HS-27A (cell line): ENCODE measurements at places on chromosomes 2 and 18.

- no peak for DNase-seq
Observed at GRCh38 chr18:31684279-31685096, at the start of gene B4GALT6. TSS of gene B4GALT6 (minus strand) at chr18:31684581. CDS start at chr18:31684426, 155 bp downstream.

GRCh38 chr2:209907746-209908145 lies 94.7 kb upstream of the RPE start:
- DNase-seq: no peak

GRCh38 chr2:112725545-112726457 lies 5.0 kb downstream of the NT5DC4 start:
- DNase-seq: no peak

GRCh38 chr2:74081030-74081762 lies 66.5 kb downstream of the BOLA3 start:
- no peak for DNase-seq

DNA sequence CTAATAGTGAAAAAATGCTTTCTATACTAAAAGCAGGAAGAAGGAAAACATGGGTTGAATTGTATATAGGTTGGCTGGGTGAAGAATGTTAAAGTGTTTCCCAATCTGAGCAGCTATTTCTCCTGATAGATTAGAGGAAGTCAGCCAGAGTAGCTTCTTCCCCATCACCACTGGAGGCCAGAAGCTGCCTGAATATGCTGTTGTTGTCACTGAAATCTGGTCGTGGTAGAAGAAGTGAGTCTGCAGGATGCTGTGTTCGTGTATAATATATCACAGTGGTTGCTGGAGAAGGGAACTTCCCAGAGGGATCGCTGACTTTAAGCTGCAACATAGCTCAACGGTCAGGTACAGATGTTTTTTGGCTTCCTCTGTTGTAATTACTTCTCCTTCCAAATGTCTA lies 247.5 kb upstream of the LRATD1 start:
- no peak for DNase-seq

GRCh38 chr2:144950899-144951560 lies 431.1 kb upstream of the ZEB2 start:
- DNase-seq: peak; percentile 51

- no peak for DNase-seq
Observed at GRCh38 chr2:186064507-186064906, 325.9 kb downstream of the FSIP2 start.

- no peak for DNase-seq
Observed at GRCh38 chr2:157868993-157869392, 7.1 kb downstream of the ACVR1 start.

DNA sequence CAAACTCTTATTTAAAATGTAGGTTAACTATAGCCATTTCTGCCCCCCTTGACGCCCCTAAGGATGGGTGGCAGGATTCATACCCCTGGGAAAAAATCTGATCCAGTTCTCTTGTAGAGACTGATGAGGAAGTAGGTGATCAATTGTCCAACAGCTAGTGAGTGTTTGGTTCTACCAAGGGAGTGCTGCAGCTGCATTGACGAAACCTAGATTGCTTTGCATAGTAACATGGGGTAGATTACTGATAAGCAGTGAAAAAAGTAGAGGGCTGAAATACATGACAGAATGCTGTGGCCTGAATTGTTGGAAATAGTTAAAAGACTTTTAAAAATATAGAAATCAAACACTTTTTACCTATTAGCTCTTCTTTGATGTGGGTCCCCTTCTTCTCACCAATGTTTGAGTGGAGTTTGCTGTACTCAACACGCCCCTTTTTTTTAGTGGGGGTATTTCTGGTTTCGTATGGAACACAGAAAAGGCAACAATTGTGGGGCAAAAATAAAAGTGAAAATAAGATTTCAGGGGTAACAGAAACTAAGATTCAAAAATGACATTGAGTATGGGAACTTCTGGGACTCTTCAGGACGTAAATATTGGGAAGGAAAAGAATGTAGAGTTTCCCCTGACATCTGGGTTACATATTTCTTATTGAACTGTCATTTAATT lies 66.2 kb downstream of the MAIP1 start:
- no peak for DNase-seq

DNA sequence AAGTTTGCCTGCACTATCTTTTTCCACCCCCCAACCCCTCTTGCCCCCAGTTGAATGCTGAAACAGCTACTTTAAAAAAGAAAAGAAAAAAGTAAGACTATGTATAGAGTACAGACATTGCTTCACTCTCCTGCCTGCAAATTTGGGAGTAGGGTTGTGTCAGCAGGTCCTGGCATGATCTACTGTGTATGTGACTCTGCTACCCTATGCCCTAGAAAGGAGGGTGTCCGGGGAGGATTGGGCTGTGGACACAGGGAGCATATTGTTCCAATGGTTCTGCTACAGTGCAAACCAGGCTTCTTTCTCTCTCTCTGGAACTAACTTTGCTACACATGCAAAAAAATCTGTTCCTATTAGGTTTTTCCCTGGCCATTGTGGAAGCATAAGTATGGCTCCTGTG lies 9.9 kb upstream of the ZEB2 start:
- no peak for DNase-seq

DNA sequence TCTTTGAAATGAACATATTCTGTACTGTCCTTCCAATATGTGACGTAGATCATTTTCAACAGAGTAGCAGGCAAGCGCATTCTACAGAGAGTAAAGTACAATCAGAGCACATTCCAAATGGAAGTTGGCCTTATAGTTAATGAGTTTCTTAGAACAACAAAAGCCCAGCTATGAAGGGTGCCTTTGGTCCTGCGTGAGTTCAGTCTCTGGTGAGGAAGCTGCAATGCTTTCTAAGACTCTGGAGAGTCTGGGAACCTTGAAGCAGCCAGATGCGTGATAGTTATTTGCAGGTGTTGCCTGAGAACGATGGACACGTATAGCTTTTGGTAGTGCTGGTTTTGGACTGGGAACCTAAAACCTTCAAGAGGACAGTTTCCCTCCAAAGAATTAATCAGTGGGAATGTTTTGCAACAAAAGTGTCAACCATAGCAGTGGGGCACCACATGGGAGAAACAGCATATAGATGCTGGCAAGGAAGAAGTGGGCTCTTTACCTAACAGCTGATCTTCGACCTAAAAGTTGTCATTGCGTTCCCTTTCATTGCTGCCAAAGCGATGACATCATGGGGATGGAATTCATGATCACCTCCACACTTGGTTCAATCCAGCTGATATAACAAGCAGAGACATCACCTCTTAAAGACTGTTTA lies 9.3 kb upstream of the SNORC start:
- no peak for DNase-seq
